ENCODE measurements at places on chromosomes 5 and 9.
A peak's percentile ranks its signal among the peaks of the same experiment; 100 is the strongest.

DNA sequence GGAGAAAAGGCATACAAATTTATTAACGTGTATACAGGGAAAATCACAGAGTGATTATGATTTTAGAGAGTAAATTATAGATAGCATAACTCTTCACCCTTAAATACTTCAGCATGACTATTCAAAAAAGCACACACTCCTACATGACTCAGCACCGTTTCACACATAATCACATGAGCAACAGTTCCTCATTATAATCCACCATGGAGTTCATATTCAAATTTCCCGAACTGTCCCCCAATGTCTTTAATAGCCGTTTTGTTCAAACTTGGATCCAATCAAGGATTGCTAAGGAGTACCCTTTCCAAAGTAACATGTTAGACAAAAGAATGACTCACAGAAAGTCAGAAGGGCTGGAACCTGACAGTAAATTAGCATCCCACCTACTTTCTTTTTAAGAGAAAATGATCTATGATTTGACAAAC, 32.1 kb downstream of the RAPGEF1 start:
- DNase-seq, result peak; percentile 29

DNA sequence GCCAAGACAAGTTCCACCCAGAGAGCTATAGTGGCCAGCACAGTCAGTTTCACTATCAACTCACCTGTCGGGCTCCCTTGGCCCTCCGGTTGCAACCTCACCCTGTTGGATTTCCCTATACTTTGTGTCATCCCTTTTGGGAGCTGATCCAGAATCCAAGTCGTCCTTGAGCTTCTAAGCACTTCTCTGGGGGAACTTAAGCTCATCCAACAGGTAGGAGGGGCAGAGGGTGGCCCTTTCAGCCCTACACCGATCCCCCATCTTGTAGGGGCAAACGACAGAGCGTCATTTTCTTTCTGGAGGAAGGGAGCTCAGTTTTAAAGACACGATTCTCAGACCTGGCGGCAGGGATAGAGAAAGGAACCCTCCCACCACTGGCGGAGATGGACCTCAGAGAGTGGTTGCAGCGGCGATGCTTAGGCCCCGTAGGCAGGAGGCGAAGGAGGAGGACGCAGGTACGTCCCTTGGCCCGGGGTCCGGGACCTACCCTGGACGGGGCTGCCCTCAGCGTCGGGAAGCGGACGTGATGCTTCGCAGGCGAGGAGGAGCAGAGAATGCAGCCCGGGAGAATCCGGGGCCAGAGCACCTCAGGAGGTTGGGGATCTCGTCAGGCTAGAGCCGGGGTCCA, 519 bp downstream of the ZER1 start:
- peak; percentile 45 for DNase-seq

- DNase-seq, result no peak
These were observed 189.2 kb downstream of the MAN2A1 start for GRCh38 chr5:109878887-109879286.

GRCh38 chr5:68962757-68963484, 130.9 kb upstream of the SLC30A5 start:
- DNase-seq, result peak; percentile 63

DNA sequence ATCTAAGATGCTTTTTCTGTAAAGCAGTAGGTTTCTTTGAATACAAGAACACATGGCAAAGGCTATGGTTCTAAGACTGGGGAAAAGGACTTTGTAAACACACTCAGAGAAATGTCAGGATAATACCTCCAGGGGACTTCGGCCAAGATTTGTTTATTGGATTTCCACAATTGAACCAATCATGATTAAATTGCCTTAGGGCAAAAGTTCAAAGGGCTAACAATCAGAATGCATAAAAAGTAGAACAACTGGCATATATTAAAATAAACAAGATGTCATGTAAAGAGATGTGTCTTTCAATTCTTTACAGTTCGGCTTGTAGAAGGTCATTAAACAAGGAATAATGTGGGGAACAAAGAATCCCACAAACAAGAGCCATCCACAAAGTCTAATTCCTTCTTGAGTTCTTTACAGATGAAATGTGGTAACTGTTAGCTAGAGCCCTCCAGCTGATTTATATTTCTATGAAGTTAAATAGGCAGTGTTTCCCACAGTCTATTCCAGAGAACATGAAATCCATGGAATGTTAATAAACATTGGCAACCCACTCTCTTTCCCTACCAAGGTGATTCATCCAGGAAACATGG, 565.5 kb downstream of the ZNF608 start:
- DNase-seq, result no peak

DNA sequence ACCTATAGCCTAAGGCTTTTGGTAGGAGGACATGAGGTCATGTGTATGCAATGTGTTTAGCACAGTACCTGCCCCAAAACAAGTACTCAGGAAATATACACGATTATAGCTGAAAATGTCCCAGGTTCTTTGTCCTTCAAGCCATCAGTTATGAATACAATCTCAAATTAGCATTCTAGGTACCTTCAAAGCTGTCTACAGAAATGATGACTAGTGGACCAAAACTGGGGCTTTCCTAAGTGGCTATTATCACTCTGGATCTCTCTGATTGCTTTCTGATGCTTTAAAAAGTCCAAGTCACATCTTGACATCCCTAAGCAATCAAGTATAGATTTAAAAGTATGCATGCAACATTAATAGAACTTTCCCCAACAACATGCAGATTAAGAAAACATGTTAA, 93.0 kb upstream of the SLIT3 start:
- no peak for DNase-seq

DNA sequence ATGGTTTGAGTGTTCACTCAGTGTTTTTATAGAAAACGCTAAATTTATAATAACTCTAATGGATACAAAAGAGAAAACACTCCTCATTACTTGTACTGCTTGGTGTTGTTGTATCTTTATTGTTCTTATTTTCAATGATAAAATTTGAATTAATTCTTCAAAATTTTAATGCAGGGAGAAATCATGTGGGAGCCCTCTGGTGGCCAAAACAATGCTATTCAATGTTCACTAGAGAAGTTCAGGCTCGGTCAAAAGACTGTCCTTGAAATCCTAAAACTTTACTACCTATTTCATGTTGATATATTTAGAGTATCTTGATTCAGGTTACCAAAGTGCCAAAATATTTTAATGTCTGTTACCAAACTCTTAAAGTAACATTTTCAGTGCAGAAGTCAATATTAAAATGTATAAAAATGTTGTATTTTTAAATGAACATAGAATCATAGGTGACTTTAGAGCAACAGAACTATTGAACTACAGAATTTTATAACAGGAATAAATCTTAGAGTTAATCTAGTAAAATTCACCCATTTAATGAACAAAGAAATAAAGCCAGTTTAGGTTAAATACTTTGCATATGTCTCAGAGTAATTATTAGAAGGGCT, 1259.8 kb downstream of the PTPRD start:
- DNase-seq, result no peak

- no peak for DNase-seq
These were observed 19.3 kb downstream of the HK3 start for GRCh38 chr5:176879663-176880361.

GRCh38 chr9:88458716-88459465, 70.6 kb downstream of the SPIN1 start:
- DNase-seq, result no peak

DNA sequence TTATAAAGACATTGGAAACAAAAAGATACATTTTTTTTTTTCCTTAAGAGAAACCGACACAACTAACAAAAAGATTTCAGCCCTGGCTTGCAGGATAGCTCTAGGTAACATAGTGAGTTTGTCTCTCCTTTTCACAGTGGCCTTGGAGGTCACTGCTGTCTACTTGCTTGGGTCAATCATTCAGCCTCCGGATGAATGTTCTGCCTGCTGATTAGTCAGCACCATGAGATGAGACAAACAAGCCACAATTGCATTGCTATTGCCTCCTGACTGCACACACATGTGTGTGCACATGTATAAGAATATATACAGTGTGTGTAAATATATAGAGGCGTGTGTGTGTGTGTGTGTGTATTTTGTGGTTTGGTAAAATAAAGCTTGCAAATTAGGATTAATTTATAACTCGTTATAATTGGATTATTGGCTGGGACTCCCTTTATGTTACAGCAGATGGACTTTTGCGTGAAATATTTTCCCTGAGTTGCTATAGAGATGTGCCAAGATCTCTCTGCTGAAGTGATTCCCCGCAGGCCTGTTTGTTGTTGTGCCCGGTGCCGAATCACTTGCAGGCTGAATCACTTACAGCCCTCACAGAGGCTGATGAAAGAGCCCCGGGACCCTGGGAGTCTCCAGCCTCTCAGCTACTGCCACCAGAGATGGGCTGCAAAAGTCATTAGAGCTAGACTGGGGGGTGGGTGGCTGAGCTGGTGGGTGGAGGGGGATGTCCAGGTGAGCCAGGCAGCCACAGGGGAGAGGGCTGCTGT, 161.2 kb downstream of the FGF18 start:
- no peak for DNase-seq

GRCh38 chr5:169307646-169308045, 6.7 kb upstream of the SLIT3 start:
- DNase-seq, result no peak

DNA sequence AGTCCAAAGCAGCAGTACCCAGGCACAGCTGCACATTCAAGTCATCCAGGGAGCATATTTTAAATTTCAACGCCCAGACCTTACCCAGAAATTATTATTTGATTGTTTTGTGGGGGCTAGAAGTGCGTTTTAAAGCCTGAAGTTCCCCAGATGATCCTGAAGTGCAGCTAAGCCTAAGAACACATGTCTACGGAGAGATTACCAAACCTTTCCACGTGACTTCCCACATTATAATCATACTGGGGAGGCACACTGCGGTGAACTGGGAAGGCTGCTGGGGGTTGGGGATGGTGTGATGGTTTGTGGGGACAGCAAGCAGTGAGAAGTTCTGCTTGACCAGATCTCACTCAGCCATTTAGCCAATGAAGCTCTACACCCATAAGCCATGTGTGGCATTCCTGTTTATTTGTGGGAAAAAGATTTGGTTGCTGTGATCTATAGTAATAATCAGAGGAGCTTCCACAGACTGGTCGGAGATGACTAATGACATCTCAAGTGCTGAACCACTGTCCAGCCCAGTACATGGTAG, 93.4 kb upstream of the CDH6 start:
- DNase-seq, result no peak

GRCh38 chr9:132018957-132019405, 60.7 kb downstream of the MED27 start:
- DNase-seq, result no peak

DNA sequence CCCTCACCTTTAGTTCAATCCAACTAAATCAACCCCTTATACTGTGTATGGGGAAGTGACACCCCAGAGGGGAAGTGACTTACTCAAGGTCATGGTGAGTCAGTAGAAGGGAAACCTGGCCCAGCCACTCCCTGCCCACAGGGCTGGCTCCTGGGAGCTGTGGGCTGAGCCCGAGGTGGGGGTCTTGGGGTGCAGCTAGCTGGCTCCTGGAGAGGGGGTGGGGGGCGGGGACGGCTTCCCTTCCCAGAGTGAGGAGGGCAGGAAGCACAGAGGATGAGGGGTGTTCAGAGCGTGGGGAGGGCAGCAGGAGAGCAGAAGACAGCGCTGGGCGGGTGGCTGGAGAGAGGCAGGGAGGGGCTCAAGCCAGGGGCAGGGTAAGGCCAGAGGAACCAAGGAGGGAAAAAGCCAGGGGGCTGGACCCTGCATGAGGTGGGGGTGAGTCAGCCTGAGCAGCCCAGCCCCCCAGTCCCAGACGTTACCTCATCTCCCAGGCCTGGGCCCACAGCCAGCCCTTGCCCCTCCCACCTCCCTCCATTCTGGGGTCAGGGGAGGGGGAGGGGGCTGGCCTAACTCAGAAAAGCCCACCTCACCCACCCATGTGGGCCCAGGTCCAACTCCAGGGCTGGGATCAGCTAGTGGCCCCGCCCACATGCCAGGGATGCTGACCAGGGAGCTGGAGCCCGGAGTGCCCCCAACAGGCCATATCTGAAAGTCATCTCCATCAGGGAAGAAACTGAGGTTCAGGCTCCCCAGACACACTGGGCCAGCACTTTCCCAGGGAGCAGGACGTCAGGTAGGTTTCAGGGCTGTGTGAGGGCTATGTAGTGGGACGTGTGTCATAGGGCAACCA, 2.8 kb downstream of the PDLIM7 start:
- DNase-seq, result peak; percentile 91

DNA sequence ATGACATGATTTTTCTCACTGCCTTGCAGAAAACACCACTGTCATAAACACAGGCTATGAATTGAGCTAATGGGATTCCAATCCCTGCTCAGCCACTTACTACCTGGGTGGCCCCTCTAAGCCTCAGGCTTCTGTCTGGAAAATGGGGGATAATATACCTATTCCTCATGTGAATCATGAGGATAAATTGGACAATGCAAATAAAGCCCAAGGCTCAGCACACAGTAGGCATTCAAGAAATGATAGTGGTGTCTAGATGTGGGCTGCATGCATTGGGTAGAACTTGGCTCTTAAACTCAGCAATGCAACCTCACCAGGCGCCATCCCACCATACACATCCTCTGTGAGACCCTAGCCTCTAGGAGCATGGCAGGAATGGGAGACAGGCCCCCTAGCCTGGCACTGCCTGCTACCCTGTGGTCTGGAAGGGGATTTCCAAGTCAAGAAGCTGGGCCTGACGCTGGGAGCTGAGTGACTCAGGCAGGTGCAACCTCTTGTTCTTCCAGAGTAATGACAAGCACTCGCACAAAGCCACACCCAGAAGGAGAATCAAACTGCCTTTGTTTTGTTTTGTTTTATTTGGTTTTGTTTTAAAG, 2.3 kb upstream of the TNIP1 start:
- no peak for DNase-seq

- DNase-seq, result no peak
These were observed 72.9 kb upstream of the GGTA1 start for GRCh38 chr9:121572581-121572980.

GRCh38 chr9:4507306-4508130, 17.2 kb downstream of the SLC1A1 start:
- no peak for DNase-seq

- no peak for DNase-seq
These were observed 69.9 kb downstream of the CYFIP2 start for GRCh38 chr5:157335534-157336422.

DNA sequence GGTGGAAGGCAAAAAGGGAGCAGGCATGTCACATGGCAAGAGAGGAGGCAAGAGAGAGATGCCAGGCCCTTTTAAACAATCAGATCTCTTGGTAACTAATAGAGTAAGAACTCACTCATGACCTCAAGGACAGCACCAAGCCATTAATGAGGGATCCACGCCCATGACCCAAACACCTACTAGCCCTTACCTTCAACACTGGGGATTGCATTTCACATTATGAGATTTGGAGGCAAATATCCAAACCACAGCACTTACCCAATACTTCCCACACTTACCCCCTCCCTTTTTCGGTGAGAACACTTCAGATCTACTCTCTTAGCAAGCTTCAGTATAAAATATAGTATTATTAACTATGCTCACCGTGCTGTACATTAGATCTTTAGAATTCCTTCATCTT, 41.9 kb downstream of the ZNF354A start:
- DNase-seq, result no peak

- no peak for DNase-seq
These were observed 14.9 kb downstream of the EFNA5 start for GRCh38 chr5:107655831-107656230.

- DNase-seq, result no peak
These were observed 57.0 kb upstream of the ABCA1 start for GRCh38 chr9:104984948-104985347.

DNA sequence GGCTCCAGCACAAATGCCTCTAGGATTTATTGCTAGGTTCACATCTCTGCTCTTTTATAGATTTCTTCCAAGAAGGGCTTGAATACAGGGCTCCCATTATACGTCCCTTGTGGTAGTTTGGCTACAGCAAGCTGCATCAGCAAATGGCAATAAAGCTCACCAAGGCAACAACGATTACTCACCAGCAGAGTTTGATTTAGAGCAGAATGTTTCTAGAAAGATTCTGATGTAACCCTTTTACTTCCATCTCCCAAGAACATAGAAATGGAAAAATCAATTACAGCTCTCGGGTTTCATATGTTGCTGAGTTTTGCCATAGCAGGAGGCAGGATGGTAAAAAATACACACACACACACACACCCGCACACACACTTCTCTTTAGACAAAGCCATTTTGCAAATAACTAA, 124.2 kb upstream of the TNPO1 start:
- no peak for DNase-seq

Data from hepatic stellate cell (primary cell).